NCI-H446 treated with DMSO at 0.1 percent for 48 hours (cell line): ENCODE measurements at places on chromosomes 3 and 15.
A peak's percentile ranks its signal among the peaks of the same experiment; 100 is the strongest.

DNA sequence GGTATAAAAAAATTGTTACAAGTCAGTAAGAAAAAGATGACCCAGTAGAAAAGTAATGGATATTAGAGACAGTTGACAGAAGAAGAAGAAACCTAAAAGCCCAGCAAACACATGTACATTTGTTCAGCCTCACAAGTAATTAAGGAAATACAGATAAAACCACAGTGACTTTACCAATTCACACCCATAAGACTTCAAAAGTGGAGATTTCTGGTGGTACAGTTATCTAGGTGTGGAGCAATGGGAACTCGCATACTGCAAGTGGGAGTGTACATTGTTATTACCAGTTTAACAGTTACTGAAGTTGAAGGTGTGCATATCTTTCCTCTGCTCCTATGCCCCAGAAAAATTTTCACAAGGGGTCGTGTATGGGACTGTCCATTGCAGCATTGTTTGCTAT is 18.1 kb upstream of the MAPKBP1 start:
- no peak for DNase-seq

GRCh38 chr3:25571285-25571684 is 93.4 kb downstream of the TOP2B start:
- no peak for DNase-seq

- no peak for DNase-seq
Observed at GRCh38 chr15:91861223-91861622, 7.7 kb downstream of the SLCO3A1 start.

DNA sequence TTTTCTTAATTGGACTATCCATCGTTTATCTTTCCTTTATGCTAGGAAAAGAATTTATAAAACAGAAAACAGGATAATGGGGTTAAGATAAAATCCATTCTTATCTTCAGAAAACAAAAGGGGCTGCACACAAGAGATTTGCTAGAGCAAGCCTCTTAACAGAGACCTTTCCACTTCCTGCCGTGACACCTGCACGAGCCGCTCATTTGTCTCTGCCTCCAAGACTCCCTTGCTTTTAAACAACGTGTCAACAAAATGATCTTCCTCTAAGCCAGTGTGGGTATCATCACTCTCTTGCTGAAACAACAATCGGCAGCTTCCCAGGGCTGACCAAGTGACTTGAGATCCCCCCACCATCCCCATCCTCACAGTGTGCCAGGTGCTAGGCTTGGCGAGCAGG is 33.1 kb downstream of the GABRB3 start:
- no peak for DNase-seq

DNA sequence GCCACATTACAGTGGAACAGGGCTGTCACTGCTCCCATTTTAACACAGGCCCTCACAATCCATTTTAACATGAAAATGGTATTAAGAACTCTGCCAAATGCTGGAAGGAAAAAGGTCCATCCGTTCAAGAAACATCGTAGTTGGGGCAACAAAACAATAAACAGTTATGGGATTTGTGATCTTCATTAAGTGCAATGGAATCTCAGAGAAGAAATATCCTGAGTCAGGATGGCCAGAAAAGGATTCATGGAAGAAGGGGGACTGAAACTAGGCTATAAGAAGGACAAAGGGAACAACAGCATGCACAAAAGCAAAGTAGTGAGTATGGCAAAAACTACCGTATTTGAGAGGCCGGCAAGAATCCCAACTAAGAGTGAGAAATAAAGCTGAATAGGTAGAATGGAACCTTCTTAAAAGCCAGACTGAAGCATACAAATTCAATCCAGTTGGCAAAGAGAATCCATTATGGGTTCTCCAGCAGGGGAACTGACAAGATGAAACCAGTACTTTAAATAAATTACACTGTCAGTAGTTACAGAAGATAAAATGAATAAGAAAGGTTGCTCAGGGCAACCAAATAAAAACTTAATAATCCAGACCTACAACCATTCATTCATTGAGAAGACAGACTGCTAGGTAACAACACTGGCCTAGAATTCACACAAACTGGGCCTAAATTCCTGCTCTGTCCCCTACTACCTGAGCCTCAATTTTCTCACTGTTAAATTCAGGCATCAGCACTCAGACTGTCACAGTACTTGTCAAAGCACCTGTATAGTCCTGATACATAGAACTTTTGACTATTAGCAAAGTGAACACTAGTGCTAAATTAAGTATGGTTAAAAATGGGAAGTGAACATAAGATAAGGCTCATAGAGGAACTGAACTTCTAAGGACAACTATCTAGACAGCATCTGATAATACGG is 6.3 kb downstream of the TBL1XR1 start:
- no peak for DNase-seq

DNA sequence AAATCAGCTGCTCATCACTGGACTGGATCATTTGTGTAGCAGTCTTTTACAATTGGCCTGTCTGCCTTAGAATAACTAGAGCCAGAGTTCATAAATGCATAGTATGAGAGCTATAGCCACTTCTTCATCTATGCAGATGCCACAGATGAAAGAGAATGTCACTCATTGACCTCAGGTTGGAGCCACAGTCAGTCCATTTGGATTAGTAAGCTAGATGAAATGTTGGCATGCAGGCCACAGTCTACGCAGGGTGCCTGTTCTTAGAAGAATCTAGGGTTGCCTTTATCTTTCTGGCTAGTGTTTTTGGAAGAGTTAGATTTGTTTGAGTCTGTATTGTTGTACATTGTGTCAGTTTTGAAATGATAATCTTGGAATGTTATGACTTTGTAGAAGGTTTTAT is 25.4 kb upstream of the EDEM1 start:
- DNase-seq, result no peak

DNA sequence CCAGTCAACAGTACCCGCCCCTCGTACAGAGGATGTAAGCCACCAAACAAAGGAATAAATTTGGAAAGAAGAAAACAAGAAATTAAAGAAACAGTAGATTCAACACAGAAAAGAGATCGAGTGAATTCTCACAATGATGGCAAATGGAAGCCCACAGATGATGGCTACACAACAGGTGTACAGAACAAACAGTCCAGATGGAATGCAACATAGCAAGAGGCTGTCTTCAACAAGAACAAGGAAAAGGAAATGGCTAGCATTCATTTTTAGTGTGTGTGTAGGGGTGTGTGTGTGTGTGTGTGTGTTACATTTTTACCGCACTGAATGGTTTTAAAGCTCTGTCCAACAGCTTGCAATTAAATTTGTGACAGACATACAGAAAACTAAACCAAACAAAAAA is 12.9 kb downstream of the NEDD4 start:
- no peak for DNase-seq

GRCh38 chr3:25385807-25386460 is 42.1 kb upstream of the RARB start:
- DNase-seq, result no peak

GRCh38 chr15:71472566-71472965 is 337.8 kb upstream of the NR2E3 start:
- DNase-seq, result no peak

GRCh38 chr3:154956815-154957214 is 123.3 kb upstream of the MME start:
- DNase-seq, result no peak

- DNase-seq, result no peak
Observed at GRCh38 chr3:107841831-107842230, 249.0 kb downstream of the CD47 start.

GRCh38 chr3:144051211-144051610 is 79.6 kb downstream of the DIPK2A start:
- no peak for DNase-seq

GRCh38 chr15:28957606-28958498 is 72.1 kb downstream of the APBA2 start:
- DNase-seq, result no peak

DNA sequence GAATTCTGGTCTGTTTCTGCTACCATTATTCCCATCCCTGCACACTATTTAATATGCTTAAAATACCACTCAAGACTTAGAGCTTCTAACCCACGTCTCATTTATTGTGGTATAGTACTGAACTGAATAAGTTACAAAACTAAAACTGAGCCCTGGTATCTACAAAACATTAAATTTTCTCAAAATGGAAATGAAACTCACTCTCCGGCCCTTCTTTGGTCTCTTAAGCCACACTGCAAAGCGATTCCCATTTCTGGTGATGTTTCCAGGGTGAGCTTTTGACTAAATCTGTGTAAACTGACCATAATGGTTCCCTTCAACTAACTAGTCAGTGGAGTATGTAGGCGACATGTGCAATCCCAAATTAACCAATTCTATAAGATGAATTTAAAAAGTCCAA is 18.6 kb downstream of the KPNA4 start:
- no peak for DNase-seq

DNA sequence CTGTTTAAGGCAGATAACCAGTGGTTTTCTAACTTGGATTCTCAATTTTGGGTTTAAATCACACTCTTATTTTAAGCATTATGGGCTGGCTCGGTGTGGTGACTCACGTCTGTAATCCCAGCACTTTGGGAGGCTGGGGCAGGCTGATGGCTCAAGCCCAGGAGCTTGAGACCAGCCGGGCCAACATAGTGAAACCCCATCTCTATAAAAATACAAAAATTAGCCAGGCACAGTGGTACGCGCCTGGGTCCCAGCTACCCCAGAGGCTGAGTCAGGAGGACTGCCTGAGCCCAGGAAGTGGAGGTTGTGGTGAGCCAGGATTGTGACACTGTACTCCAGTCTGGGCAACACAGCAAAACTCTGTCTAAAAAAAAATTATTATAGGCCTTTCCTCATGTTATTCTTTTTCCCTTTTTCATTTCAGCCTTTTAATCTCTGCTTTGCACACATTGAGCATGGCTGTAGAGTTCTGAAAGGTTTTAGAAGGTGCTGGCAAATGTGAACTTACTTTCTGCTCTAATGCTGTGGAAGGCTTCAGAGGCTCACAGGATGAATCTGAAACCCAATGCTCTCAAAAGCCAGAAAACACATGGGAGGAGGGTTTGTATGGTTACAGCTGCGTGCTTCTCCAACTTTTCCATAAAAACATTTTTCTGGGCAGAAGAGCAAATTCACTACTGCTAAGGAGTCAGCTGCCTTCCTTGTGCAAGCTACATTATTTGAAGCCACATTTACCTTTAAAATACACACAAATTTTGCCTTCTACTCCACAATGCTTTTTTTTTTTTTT is 32.5 kb downstream of the CHAC1 start:
- no peak for DNase-seq

DNA sequence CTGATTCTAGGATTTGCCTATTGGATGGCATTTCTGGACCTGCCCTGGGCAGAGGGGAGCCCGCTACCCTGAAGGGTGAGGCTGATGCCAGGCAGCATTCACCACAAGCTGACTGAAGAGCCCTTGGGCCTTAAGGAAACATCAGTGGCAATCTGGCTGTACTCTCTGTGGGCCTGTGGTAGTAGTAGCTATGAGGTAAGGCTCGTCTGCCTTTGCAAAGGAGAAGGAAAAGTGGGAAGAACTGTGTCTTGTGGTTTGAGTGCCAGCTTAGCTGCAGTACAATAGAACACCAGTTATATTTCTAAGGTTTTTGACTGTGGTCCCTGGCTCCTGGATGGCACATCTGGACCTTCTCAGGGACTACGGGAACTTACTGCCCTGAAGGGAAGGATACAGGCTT is 51.5 kb downstream of the SPTSSB start:
- no peak for DNase-seq

- DNase-seq, result peak; percentile 23
Observed at GRCh38 chr15:55108858-55109518, 87.8 kb downstream of the RSL24D1 start.

DNA sequence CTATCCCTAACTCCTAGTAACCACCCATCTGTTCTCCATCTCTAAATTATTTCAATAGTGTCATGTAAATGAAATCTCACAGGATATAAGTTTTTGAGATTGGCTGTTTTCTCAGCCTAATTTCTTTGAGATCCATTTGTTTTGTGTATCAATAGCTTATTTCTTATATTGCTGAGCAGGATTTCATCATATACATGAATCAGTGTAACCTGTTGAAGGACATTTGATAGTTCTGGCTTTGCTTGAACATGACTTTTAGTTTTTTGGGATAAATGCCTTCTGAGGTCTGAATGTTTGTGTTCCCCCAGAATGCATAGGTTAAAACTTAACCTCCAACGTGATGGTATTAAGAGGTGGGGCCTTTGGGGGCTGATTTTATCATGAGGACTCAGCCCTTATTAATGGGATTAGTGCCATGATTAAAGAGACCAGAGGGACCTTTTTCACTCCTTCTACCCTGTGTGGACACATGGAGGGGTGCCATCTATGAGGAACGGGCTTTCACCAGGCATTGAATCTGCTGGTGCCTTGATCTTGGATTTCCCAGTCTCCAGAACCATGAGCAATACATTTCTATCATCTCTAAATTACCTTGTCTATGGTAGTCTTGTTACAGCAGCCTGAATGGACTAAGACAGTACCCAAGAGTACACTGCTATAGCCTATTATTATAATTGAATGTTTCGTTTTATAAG is 118.3 kb downstream of the FNDC3B start:
- no peak for DNase-seq

GRCh38 chr15:40102897-40103858 is 5.5 kb downstream of the BMF start:
- peak; percentile 95 for DNase-seq

DNA sequence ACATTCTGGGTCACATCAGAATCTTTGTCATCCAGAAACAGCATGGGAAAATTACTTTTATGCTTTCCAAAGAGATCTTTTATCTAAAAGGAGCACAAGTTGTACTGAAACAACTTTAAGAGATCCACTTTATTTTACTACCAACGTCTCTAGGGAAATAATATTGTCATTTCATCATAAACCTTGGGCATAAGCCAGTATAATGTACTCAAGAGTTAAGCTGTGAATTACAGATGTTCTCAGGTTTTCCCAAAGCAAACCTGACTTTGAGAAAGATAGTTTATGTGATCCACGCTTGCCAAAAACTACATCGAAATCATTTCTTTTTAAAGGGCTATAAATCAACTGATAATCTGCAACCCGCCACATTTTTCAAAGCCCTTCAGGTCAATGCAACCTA is 124.1 kb upstream of the CRBN start:
- no peak for DNase-seq

GRCh38 chr15:61037031-61037430 is 192.1 kb downstream of the RORA start:
- no peak for DNase-seq

DNA sequence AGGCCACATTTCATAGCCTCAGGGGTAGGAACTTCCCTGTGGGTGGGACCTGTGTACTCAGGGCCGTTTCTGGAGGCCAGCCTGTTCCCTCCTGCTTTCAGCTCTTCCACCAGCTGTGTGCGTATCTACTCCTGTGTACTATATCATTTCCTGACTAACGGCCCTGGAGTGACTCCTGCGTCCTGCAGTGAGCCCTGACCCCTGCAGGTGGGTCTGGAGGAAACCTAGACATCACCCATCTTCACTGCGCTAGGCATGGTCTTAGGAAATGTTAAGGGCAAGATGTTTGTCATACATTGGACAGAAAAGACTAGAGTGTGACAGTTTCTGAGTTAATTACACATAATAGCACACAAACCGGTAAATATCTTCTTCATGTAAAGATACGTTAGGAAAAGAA is 297.3 kb downstream of the GABRB3 start:
- no peak for DNase-seq
